Neural progenitor cell (in vitro differentiated cells): ENCODE measurements at places on chromosomes 16 and 17.

DNA sequence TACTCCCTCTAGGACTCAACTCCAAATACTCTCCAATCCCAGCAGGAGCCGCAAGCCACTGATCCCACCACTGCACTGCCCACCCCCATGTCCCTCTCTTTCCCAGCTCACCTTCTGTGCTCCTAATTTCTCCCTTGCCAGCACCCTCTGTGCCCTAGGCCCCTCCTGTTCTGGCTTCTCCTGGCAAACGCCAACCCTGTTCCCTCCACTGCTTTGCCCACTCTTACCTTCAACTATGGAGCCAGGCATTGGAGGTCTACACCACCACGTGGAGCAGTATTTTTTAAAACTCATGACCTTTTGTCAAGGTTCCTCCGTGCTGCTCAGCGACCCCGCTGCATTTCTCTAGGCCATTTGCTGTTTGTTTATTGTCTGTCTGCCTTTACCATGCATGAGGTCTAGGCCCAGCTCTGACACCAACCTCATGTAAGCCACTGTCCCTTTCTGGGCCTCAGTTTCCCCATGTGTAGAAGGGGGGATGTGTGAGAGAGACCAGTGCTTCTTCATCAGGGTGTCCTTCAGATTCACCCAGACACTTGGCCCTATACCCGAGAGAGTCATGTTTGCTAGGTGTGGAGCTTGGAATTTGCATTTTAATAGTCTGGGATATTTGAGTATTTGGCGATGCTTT is 4.6 kb downstream of the CCDC102A start:
- H3K27me3 ChIP-seq: peaks cover 36% of the 10 kb centered on the region
- peaks cover 13% of the 10 kb centered on the region for H3K4me1 ChIP-seq
- no peaks in the 10 kb centered on the region for H3K36me3 ChIP-seq
- H3K4me3 ChIP-seq: no peak overlapping the region
- H3K27ac ChIP-seq: no peak overlapping the region

DNA sequence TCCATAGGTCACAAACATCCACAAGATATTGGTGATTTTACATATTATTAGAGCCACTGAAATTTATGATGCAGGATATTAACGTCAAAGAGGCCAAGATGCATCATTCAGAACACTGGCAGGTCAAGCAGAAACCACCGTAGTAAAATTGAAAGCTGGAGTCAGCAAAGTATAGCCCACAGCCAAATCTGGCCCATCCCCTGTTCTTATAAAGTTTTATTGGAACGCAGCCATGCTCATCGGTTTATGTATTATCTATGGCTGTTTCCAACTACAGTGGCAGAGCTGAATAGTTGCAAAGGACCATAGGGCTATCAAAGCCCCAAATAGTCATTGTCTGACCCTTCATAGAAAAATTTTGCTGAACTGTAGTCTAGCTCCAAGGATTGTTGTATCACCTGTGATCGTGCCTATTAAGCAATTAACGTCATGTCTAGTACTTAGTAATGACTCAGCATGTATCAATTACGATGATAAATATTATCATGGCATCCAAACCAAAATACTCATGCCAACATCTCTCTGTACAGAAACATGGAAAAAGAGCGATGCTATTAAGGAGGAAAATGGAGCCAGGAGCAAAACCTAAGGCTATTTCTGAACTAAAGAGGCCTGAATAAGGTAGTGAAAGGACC is 165.6 kb downstream of the IRX3 start:
- DNase-seq: no peak
- H3K36me3 ChIP-seq: no peaks in the 10 kb centered on the region
- H3K4me3 ChIP-seq: no peak overlapping the region
- no peaks in the 10 kb centered on the region for H3K27me3 ChIP-seq

- no peaks in the 10 kb centered on the region for H3K36me3 ChIP-seq
- no peak overlapping the region for H3K27ac ChIP-seq
- no peak overlapping the region for H3K4me3 ChIP-seq
- no peak for DNase-seq
- H3K27me3 ChIP-seq: peaks cover 16% of the 10 kb centered on the region
Measured at GRCh38 chr16:80883159-80883642, 78.8 kb upstream of the CDYL2 start.

- no peak for DNase-seq
- no peaks in the 10 kb centered on the region for H3K4me1 ChIP-seq
- H3K27ac ChIP-seq: no peak overlapping the region
- H3K36me3 ChIP-seq: no peaks in the 10 kb centered on the region
- H3K4me3 ChIP-seq: no peak overlapping the region
Measured at GRCh38 chr17:55690105-55690508, 32.6 kb downstream of the TMEM100 start.

DNA sequence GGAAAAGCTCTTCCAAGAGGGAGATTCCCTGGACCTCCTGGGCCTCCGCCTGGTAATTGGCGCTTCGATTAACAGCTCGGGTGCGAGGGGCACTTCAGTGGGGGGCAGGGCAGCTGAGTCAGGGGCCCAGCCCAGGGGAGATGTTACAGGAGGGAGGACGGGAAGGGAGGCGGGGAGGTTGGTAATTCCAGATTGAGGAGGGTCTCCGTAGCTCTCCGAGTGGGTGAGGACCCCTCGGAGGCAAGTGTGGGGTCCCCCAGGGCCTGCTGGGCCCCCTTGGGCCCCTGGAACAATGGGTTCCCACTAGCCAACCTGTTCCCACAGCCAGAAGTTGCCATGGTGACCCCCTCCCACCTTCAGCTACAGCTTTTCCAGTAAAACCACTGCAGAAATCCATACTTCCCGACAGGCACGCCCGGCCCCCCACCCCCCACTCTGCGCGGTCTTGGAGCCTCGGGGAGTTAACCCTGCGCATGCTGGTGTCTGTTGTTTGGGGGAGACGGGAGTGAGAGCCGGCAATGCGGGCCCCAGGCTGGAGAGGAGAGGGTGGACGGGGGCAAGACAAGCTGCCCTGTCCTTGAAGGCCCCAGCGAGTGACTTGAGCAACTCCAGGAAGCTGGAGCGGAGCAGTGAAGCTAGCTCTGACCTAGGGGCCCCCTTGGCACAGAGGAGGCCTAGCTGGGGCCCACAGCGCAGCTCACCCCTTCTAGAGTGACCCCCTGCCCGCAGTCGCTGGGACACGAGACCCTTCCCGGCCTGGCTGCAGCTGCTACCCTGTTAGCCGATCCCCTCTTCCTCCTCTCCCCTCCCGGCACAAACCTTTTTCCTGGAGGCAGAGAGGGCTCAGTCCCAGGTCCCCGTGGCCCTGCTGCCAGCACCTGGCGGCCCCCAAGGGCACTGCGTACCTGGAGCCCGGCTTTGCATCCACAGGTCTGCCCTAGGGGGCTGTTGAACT is 37.8 kb downstream of the TMEM235 start:
- no peaks in the 10 kb centered on the region for H3K36me3 ChIP-seq
- H3K4me3 ChIP-seq: no peak overlapping the region
- peak; percentile 43 for DNase-seq
- H3K27ac ChIP-seq: no peak overlapping the region

DNA sequence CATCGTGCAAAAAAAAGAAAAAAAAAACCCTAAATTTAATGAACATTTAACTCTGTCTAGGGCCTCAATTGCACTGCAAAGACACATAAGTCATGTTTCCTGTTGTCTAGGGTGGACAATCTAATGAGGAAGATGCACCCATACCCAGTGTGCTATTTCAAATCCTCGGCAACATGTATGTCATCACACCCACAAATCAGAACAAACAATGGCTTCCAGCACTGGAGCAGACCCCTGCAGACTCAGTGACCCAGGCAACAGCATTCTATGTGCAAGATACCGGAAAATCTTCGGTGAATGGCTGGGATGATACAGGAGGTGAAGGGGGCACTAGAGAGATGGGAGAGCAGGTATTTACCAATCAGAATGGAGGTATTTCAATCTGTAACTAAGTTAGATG is 221.7 kb upstream of the XYLT1 start:
- no peak for DNase-seq
- H3K4me3 ChIP-seq: no peak overlapping the region
- H3K36me3 ChIP-seq: no peaks in the 10 kb centered on the region
- no peaks in the 10 kb centered on the region for H3K27me3 ChIP-seq
- peaks cover 5% of the 10 kb centered on the region for H3K4me1 ChIP-seq
- no peak overlapping the region for H3K27ac ChIP-seq

DNA sequence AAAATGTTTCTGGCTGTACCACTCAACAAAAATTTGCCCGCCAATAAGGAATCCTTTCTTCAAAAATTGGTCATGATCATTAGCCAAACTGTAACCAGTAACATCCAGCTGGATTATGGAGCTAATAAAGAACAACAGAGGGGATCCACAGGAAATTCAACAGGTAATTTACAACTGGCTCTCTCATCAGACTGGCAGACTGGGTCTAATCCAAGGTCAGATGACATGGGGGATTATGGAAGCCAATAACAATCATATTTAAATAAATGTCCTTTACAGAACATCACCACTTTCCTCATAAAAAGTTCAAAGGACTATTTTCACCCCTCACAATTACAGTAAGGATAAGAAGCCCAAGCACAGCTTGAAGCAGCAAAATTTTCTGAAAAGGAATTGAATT is 66.4 kb downstream of the KANSL1 start:
- no peak overlapping the region for H3K4me3 ChIP-seq
- H3K27me3 ChIP-seq: no peaks in the 10 kb centered on the region
- no peaks in the 10 kb centered on the region for H3K36me3 ChIP-seq
- DNase-seq: no peak

GRCh38 chr16:13839577-13839976 is 80.4 kb upstream of the ERCC4 start:
- no peaks in the 10 kb centered on the region for H3K27me3 ChIP-seq
- H3K27ac ChIP-seq: no peak overlapping the region
- H3K4me1 ChIP-seq: no peaks in the 10 kb centered on the region
- H3K36me3 ChIP-seq: no peaks in the 10 kb centered on the region

- no peaks in the 10 kb centered on the region for H3K4me1 ChIP-seq
- H3K4me3 ChIP-seq: no peak overlapping the region
- H3K27ac ChIP-seq: no peak overlapping the region
- no peaks in the 10 kb centered on the region for H3K36me3 ChIP-seq
- DNase-seq: no peak
Measured at GRCh38 chr17:58265902-58266875, 14.5 kb downstream of the MPO start.

DNA sequence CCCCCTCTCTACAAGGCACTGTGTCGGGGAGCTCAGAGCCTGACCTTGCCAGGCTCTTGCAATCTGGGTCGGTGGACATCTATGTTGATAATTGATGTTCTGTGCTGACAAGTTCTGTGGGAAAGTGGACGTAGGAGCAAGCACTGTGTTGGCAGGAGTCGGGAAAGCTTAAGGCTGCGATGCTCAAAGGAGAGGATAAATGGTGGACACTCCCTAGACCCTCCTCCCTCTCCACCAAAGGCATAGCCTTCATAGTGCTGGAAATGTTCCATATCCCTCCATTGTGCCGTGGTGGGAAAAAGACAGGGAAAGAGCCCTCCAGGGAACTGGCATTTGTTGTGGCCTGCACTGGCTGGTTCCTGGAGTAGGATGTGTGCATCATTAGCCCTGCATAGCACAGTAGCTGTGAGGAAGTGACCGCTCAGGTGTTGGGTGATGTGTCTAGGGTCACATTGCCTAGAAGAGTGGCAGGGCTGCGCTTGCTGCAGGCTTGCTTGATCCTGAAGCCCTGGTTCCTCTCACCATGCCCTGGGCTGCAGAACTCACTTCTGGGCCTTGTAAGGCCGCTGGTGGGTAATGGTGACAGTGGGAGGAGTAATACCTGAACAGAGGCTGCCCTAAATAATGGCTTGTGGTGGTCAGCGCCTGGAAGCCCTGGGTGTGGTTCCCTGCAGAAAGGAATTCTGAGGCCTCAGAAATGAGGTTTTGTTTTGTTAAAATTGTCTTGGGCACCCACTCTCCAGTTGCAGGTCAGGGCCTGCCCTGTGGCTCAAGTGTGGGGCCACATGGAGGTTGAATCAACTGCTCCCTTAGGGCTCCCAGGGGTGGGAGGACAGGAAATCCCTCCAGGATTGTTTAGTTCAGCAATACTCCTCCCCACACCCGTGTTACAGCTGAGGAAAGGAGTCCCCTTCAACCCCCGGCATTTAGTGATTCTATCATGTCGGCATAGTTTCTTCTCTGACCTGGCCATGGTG is 62.6 kb downstream of the KSR1 start:
- H3K36me3 ChIP-seq: no peaks in the 10 kb centered on the region
- no peak overlapping the region for H3K4me3 ChIP-seq
- no peak overlapping the region for H3K27ac ChIP-seq
- no peak for DNase-seq

- no peak overlapping the region for H3K27ac ChIP-seq
- H3K36me3 ChIP-seq: no peaks in the 10 kb centered on the region
- no peak for DNase-seq
- H3K4me3 ChIP-seq: no peak overlapping the region
- H3K27me3 ChIP-seq: no peaks in the 10 kb centered on the region
Measured at GRCh38 chr17:77800816-77801215, 157.7 kb upstream of the TNRC6C start.

- no peaks in the 10 kb centered on the region for H3K36me3 ChIP-seq
- H3K27me3 ChIP-seq: no peaks in the 10 kb centered on the region
- peaks cover 58% of the 10 kb centered on the region for H3K4me1 ChIP-seq
- no peak overlapping the region for H3K27ac ChIP-seq
Measured at GRCh38 chr17:77424585-77425344, 284.0 kb downstream of the SEC14L1 start.

GRCh38 chr16:66878067-66878466 is 2.2 kb upstream of the PDP2 start:
- no peaks in the 10 kb centered on the region for H3K36me3 ChIP-seq
- no peak for DNase-seq
- H3K27me3 ChIP-seq: peaks cover 10% of the 10 kb centered on the region
- H3K4me1 ChIP-seq: peaks cover 4% of the 10 kb centered on the region
- H3K4me3 ChIP-seq: no peak overlapping the region

GRCh38 chr17:69928611-69929010 is 146.4 kb upstream of the KCNJ16 start:
- H3K4me1 ChIP-seq: no peaks in the 10 kb centered on the region
- no peaks in the 10 kb centered on the region for H3K36me3 ChIP-seq
- no peak overlapping the region for H3K4me3 ChIP-seq
- no peak overlapping the region for H3K27ac ChIP-seq

- no peaks in the 10 kb centered on the region for H3K36me3 ChIP-seq
- H3K27me3 ChIP-seq: no peaks in the 10 kb centered on the region
- no peak for DNase-seq
- H3K4me1 ChIP-seq: peaks cover 3% of the 10 kb centered on the region
- H3K4me3 ChIP-seq: no peak overlapping the region
Measured at GRCh38 chr16:89219365-89219764, 1.9 kb downstream of the ZNF778 start.

- no peak overlapping the region for H3K27ac ChIP-seq
- no peak for DNase-seq
- H3K4me3 ChIP-seq: no peak overlapping the region
- no peaks in the 10 kb centered on the region for H3K4me1 ChIP-seq
Measured at GRCh38 chr16:4663777-4664465, 29.4 kb upstream of the NUDT16L1 start.

GRCh38 chr16:69328854-69329316 is 1.5 kb downstream of the PDF start:
- H3K4me1 ChIP-seq: peaks cover 22% of the 10 kb centered on the region
- no peak overlapping the region for H3K27ac ChIP-seq
- H3K27me3 ChIP-seq: no peaks in the 10 kb centered on the region
- peak overlapping the region; percentile 79 for H3K4me3 ChIP-seq
- DNase-seq: no peak
- peaks cover 3% of the 10 kb centered on the region for H3K36me3 ChIP-seq

GRCh38 chr17:37065486-37066321 is 117.0 kb downstream of the AATF start:
- no peak overlapping the region for H3K4me3 ChIP-seq
- DNase-seq: no peak
- H3K27ac ChIP-seq: no peak overlapping the region

- H3K4me3 ChIP-seq: no peak overlapping the region
- DNase-seq: peak; percentile 75
- no peak overlapping the region for H3K27ac ChIP-seq
- H3K27me3 ChIP-seq: no peaks in the 10 kb centered on the region
- peaks cover 7% of the 10 kb centered on the region for H3K4me1 ChIP-seq
Measured at GRCh38 chr16:17836868-17837602, 366.3 kb upstream of the XYLT1 start.
